ENCODE measurements at places on chromosomes 11 and 22.

DNA sequence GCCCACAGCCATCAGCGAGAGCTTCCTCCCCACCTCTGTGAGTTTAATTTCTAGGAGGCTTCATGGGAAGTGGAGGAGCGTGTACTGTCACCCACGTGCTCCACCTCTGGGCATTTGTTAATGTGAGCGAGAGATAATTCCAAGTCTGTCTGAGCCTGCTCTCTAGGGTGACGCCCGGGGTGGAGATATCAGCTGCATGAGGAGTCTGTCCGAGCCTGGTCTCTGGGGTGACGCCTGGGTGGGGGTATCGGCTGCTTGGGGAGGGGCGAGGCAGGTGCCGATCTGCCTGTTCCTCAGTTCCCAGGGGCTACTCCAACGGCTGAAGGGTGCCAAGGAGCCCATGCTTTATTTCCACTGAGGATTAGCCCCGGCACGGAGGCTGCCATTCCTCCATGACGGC is 735.0 kb downstream of the BRD1 start:
- no peak for DNase-seq

- DNase-seq, result no peak
Measured at GRCh38 chr11:119376197-119376847, 5.2 kb downstream of the USP2 start.

GRCh38 chr11:85569525-85569924 is 57.6 kb downstream of the DLG2 start:
- DNase-seq, result no peak

DNA sequence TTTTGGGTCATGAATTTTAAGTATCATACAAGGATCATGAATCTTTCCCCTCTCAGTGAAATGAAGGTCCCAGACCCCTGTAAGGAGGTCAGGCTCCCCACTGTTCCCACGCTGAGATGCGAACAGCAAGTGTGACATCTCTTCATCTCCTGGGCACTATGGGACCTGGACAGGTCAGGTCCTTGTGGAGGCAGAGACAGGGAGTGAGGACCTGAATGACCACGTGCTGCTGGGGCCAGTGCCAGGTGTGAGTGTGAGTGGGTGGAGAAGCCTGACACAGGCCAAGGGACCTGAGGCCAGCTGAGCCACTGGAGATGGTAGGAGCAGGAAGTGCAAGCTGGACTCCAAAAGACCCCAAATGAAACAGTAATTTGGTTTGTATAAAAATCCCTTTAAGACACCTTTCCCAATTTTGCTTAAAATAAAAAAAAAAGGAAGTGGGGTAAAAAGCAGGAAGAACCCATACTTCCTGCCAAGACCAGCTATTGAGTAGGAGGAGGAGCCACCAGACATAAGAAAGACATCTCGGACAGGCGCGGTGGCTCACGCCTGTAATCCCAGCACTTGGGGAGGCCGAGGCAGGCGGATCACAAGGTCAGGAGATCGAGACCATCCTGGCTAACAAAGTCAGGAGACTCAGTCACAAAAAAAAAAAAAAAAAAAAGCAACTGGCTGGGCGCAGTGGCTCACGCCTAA is 35.4 kb upstream of the SERPIND1 start:
- DNase-seq, result no peak

DNA sequence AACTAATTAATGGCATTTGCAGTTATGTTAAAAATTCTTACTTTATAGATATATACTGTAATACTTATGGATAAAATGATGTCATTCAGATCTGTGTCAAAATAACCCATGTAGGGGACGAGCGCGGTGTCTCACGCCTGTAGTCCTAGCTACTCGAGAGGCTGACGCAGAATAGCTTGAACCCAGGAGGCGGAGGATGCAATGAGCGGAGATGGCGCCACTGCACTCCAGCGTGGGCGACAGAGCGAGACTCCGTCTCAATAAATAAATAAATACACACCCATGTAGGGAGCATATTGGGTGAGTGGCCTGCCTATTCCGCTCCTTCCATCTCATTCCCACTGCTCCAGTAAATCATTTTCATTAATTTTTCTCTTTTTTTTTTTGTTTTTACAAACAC is 7.1 kb downstream of the SNU13 start:
- no peak for DNase-seq

DNA sequence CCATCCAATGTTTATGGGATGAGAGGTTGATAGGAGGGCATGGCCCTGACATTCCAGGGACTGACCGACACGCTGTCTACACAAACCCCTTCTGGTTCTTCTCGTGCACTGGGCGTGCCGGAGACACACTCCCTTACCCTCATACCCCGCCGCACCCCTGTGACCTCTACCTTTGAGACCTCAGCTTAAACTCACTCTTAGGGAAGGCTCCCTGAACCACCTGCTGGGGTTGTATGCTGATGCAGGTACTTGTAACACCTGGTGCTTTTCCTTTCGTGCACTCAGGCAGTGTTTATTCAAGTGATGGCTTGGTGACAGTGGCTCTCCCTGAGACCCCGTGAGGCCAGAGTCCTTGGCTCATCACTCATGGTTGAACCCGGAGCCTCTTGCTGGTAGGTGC is 12.0 kb downstream of the PPARA start:
- no peak for DNase-seq

GRCh38 chr11:93515441-93516025 is 27.7 kb downstream of the SMCO4 start:
- peak; percentile 53 for DNase-seq

DNA sequence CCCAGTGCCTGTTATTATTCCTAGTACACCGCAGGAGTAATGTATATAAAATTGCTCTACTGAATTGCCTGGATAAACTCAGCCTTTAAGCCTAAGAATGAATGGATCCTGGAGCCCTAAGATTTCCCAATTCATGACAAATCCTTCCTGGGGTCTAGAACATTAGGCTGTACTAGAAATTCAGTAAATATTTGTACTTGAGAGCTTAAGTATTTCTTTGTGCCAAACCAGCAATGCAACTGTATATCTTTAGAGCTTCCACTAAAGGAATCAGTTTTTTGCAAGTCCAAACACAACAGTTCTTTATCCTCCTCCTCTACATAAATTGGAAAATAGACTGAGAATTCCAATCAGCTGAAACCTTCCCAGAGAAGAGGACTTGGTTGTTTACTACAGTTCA is 65.6 kb downstream of the FAM168A start:
- no peak for DNase-seq

GRCh38 chr11:123696183-123696582 is 41.8 kb upstream of the SCN3B start:
- DNase-seq, result no peak

DNA sequence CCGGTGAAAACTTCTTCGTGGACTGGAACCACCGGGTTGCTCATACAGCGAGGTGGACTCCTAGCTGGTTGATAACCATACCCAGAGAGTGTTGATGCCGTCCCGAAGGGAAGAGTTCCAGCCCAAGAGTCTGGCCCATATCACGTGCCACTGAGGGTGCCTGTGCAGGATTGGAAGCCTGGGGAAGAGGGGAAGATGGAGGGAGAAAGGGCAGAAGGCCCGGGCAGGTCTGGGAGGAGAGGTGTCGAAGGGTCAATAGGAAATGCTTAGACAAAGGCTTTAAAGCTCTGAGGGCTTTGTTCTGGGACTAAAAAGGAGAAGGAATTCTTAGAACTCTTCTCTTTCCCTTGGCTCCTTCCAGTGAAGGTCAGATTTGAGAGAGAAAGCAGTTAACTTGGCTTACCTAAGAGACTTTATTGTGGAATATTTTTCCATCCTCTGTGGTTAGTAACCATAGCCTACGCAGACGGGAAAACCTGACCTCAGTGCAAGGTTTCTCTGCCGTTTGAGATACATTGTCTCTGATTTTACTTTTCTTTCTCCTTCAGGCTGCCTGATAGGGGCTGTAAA is 70.5 kb downstream of the JAM3 start:
- DNase-seq, result no peak

- DNase-seq, result no peak
Measured at GRCh38 chr11:67674442-67674871, at the start of gene ALDH3B2. Gene ALDH3B2, minus strand, starts transcription at chr11:67674623. Its CDS starts 7,688 bp downstream, at chr11:67666935.

DNA sequence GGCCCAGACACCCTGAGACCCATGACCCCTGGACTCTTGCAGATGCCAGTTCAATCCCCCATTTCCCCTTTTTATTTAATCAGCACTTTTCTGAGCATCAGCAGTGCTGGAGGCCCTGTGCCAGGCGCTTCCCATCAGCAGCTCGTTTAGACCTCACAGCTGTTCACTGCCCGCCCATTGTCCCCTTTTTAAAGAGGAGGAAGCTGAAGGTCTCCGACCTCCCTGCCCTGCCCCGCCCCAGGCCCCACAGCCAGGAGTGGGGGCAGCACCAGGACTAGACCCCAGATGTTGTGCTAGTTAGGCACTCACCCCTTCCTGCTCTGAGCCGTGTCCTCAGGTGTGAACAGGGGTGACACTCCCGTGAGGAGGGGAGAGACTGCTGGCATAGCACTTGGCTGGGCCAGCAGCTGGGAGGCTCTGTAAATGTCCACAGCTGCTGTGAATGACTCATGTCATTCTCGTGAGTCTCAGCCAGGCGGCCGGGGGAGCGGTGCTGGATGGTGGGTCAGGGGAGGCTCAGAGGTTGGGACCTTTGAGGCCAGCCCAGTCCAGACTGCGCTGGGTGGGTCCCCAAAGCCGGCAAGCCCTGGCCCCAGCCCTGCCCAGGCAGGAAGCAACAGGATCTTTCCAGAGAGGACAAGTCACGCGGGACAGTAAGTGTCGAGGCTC is 19.9 kb downstream of the EMID1 start:
- peak; percentile 65 for DNase-seq

All from lung microvascular endothelial cell (primary cell).